ENCODE measurements at places on chromosomes 7 and 10. TPM values are rescaled to one million over a fixed set of nuclear protein-coding genes. Genes with fewer than 3 reads are reported as not detected.

The MYO1G gene
- 0.86 TPM for polyA plus RNA-seq

The ADRA2A gene
- polyA plus RNA-seq: 0.29 TPM

The ARHGEF5 gene
- 30.5 TPM for polyA plus RNA-seq

The HOXA1 gene
- polyA plus RNA-seq: 1.8 TPM

The MET gene
- polyA plus RNA-seq: 26.9 TPM

The HILPDA gene
- 34.3 TPM for polyA plus RNA-seq

The TSPAN13 gene
- 125 TPM for polyA plus RNA-seq

The SPDYE5 gene
- 4.3 TPM for polyA plus RNA-seq

The CAMK1D gene
- 4.6 TPM for polyA plus RNA-seq

- no peak for DNase-seq
These were observed 16.0 kb upstream of the ZNF273 start for GRCh38 chr7:64886956-64887545.

DNA sequence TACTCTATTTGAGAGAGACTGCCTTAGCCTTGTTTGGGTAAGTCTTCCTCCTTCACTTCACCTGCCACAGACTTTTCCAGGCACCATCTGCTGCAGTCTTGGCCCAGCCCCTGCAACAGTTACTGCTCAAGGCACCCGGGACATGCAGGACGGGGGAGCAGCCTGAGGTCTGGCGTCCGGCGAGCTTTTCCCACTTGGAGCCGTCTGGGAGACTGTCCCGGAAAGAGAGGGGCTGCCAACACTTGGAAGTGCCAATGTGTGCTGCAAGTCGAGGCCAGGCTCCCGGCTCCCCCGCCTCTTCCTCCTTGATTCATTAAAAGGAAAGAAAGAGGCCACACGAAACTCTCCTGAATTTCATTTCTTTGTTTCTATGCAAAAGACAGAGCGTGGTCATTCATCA, 13.7 kb downstream of the HTRA1 start:
- no peak for DNase-seq

DNA sequence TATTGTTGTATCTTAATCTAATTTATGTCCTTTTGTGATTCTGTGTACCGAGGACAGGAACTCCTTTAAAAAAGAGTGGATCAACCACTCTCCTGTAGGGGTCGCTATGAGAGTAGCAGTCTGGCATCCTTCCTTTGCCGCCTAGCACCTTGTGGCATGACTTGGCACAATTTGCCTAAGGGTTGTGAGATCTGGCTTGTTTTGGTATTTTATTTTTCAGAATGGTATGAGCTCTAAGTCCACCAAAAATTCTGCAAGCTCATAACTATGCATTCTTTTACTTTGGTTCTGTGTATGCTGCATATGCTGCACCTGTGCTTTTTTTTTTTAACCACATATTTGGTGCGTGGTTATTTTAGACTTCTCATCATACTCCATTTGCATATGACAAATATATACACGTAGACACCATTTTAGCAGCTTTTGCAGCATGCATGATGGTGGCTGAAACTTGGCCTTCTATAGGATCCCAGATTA, 112.8 kb downstream of the CDK14 start:
- DNase-seq: no peak

GRCh38 chr10:3485057-3485686, 299.8 kb downstream of the KLF6 start:
- no peak for DNase-seq

- DNase-seq: no peak
These were observed 230.1 kb downstream of the TCERG1L start for GRCh38 chr10:131081376-131081775.

- DNase-seq: no peak
These were observed 163.6 kb downstream of the DNAJB6 start for GRCh38 chr7:157500171-157500960.

DNA sequence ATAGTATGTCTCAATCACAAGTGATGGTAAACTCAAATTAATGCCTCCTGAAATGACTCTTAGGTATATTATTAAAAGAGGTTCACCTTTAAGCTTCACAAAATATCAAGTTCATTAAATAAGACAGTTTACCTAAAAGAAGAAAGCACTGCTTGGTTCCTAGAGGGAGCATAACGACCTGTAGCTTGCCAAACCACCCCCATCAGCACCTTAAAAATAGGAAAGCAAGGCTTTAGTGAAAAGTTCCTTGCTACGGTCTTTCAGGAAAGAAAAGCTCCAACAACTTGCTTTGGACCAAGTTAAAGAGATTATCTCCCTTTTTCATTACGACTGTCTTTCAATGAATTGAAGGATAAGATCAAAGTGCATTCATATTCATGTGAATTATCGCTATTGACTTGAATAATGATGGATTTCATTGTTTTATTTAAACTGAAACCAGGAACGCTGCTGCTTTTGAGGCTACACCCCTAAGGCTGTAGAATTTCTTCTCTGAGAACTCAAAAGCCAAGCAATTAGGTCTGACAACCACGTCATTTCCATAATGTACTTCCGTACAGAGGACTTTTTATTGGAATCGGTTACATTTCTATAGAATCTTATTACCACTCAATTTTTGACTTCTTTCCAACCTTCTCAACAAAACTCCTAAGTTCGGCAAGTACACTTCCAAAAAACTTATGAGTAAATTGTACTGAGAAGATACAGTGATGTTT, 7.0 kb upstream of the SPAG6 start:
- no peak for DNase-seq

GRCh38 chr7:71308096-71308495, 176.2 kb downstream of the GALNT17 start:
- no peak for DNase-seq

DNA sequence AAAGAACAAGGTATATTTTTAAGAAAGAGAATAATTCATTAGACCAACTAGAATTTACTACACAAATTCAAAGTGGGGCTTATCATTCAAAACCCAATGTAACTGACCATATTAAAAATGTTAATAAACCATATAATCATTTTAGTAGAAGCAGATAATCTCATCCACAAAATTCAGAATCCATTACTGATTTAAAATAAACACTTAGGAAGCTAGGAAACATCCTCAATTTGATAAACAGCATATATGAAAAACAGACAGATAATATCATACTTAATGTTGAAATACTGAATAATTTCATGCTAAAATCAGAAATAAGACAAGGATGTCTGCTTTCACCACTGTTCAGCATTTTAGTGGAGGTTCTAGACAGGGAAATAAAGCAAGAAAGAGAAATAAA, 902.8 kb upstream of the PHF14 start:
- no peak for DNase-seq

DNA sequence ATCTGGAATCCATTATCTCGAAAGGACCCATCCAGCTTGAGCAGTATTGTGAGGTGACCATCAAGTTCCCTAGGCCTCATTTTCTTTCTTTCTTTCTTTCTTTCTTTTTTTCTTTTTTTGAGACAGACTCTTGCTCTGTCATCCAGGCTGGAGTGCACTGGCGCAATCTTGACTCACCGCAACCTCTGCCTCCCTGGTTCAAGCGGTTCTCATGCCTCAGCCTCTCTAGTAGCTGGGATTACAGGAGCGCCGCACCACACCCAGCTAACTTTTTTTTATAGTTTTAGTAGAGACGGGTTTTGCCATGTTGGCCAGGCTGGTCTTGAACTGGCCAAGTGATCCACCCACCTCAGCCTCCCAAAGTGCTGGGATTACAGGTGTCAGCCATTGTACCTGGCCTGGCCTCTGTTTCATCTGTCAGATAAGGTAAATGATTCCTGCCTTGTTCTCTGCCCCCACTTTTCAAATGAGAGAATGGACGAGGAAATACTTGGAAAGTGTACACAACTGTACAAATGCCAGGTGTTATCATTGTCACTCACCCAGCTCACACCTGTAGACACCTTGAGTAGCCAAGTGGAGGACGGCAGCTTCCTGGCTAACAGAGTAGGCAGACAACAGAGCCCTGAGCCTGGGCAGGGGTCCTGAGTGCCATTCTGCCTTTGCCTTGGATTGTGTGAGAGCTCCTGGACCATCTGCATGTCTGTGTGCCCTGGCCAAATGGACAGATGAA, 54.1 kb downstream of the HK1 start:
- no peak for DNase-seq

DNA sequence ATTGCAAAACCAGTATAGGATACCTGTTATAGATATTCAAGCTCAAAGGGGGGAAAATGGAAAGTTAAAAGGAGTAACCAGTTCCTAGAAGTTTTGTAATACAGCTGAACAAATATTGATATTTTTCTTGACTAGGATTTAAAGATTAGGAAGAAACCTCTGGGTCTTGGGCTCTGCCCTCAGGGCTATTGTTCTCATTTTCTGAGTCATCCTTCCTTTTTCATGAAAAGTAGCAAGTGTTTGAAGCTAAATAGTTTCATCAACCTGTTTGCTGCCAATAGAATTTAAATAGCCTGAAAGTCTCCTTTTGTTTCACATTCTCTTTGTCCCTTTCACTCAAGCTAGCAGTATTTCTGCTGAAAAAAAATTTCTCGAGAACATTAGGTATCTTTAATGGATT, 1061.1 kb upstream of the GHITM start:
- DNase-seq: no peak

GRCh38 chr7:138962561-138963270, 18.5 kb downstream of the KIAA1549 start:
- DNase-seq: no peak

DNA sequence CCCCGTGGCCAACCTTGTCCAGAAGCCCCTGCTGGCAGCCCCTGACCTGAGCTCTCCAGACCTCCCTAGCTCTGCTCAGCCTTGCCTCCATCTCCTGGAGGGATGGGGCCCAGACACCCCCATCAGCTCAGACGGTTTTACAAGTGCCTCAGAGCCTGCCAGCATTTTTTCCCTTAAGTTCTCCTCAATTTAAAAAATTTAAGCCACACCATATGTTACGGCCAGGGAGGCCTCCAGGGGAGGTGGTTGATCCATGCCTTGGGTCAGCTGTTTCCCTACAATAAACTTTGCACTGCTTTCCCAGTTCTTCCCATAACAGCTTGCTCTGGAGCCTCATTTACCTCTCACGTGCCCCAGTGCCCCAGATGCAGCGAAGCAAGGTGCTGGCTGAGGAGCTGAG, 143.5 kb downstream of the RGS10 start:
- no peak for DNase-seq

- no peak for DNase-seq
These were observed 51.3 kb downstream of the AOC1 start for GRCh38 chr7:150903606-150904005.

GRCh38 chr7:116786791-116787443, 75.5 kb upstream of the CAPZA2 start:
- no peak for DNase-seq

DNA sequence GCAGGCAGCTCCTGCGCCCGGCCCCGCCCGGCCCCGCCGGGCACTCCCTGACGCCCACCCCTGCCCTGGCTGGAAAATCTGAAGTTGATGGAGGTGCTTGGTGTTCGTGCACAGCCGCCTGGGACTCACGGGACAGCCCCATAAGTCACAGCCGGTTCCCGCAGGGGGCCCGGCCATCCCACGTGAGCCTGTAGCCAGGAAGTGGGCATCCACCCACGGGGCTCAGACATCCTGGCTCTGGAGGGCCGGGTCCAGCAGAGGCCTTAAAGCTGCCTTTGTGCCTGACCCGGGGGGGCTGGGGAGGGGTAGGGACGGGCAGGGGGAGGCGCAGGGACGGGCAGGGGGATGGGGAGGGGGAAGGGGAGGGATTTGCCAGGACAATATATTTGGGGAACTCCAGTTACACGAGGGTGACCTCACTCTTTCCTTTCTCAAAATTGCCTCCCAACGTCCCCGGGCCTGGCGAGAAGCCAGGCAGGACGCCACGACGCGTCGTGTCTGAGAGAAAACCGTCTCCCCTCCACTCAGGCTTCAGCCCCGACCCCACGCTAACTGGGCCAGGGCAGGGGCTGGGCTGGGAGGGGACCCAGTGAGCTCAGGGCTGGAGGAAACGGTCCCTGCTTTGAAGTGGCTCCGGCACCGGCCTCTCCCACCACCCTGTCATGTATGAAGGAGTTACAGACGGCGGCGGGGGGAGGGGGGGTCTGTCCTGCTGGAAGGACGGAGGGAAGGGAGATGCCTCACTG, 82.1 kb upstream of the PDGFA start:
- peak; percentile 46 for DNase-seq

GRCh38 chr7:85737426-85737825, 550.6 kb upstream of the SEMA3D start:
- DNase-seq: no peak

DNA sequence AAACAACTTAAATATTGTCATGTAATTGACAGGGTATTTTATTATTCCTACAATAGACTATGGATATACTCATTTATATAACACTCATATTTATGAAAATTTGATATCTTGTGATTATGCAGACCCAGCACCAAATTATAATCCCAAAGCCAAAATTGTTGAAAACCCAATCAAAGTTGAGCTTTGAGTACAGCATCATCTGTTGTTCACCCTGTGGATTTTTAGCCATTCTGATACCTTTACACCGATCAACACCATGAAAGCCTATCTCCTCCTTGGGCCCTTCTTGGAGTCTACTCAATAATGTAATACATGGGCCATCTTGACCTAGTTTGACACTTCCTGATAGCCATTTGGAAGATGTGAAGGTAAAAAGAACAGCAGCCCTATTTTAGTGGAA, 49.5 kb downstream of the AASS start:
- DNase-seq: no peak

DNA sequence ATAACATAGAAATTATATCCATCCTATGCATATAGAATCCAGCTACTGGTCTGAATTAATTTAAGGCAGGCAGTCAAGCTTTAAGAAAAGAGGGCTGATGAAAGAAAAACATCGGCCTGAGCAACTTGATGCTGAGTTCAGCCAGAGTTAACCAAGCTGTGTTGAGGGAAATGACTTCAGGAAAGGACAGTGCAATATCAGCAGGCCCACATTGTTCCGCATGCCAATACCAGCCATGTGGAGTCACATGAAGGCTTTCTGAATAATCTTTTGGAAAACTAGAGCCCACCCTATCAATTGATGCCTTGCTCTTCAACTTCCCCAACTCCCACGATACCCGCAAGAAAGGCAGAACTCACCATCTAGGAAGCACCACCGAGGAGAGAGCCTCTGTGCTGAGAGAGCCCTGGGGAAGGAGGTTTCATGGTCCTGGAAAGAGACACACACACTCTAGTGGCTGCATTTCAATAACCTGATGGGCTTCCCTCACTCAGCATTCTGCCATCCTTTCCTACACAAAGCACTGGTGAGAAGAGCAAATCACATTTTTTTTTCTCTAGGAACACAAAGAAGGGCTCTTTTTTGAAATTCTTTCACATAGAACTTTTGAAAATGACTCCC, 125.8 kb upstream of the PTN start:
- DNase-seq: no peak

DNA sequence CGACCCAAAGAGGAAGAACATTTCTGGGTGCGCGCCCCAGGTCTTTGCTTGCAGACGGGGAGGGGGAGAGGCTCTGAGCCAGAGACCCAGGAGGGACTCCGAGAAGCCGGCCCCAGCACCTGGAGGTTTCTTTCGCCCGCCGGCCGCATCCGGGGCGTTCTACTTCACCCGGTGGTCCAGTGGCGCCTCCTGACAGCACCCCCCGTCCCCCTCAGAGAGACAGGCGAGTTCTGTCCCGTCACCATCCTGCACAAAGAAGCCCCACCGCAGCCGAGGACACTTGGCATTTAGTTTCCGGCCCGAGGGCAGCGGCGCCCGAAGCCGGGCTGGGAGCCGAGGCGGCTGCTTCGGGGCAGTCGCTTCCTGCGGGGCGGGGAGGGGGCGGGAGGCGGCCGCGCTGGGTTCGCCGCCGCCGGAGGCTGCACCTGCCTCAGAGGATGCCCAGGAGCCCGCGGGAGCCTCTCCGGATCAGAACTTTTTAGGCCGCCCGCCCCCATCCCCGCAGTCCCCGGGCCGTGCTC, at the start of gene TMEM178B:
TSS of gene TMEM178B (plus strand) at position 424 of the 521 bp plus-strand sequence.
- no peak for DNase-seq

GRCh38 chr10:62058896-62059216, 157.4 kb downstream of the ARID5B start:
- DNase-seq: no peak

Measured in right lung (tissue), 10 donors.